Ovary (tissue), 10 donors: ENCODE measurements at places on chromosomes 3 and 15. TPM values are rescaled to one million over a fixed set of nuclear protein-coding genes. Genes with fewer than 3 reads are reported as not detected.

Gene COL7A1
- 13.1 TPM for total RNA-seq

- DNase-seq = no peak
Observed at GRCh38 chr3:197541756-197542539, 13.8 kb downstream of the BDH1 start.

Gene SLC28A1
- 0.15 TPM for total RNA-seq

DNA sequence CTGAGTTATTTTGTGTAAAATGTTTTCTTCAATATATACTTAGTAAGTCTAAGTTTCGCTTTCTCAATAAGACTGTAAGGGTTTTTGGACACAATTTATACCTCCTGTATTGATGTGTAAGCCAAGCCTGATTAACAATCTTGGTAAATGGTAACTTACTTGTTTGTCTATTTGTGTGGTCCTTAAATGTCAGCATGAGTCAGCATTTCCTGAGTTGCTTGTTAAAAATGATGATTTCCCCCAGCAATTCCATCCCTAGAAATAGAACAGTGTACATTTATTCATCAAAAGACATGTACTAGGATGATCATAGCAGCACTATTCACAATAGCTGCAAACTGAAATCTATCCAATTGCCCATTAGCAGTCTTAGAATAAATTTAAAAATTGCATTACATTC is 53.4 kb upstream of the LRIG1 start:
- no peak for DNase-seq

DNA sequence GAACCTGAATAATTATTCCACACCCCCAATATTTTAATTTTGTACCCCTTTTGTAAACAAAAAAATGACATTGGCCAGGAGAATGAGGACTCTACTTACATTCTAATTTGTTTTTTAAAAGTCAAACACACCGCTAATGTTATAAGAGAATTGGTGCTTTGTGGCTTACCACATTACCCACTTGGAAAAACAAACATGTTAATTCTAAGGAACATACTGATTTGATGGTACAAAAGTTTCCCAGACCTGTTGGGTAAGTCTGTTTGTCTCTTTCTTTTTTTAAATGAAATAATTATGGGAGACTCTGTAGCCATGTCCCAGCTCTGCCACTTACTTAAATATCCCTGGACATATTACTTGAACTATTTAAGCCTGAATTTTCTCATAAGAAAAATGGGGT is 352.5 kb upstream of the C2CD4B start:
- no peak for DNase-seq

GRCh38 chr3:53495520-53496391 is 1.3 kb downstream of the CACNA1D start:
- DNase-seq = no peak

Gene C3orf70
- total RNA-seq = 4.3 TPM

DNA sequence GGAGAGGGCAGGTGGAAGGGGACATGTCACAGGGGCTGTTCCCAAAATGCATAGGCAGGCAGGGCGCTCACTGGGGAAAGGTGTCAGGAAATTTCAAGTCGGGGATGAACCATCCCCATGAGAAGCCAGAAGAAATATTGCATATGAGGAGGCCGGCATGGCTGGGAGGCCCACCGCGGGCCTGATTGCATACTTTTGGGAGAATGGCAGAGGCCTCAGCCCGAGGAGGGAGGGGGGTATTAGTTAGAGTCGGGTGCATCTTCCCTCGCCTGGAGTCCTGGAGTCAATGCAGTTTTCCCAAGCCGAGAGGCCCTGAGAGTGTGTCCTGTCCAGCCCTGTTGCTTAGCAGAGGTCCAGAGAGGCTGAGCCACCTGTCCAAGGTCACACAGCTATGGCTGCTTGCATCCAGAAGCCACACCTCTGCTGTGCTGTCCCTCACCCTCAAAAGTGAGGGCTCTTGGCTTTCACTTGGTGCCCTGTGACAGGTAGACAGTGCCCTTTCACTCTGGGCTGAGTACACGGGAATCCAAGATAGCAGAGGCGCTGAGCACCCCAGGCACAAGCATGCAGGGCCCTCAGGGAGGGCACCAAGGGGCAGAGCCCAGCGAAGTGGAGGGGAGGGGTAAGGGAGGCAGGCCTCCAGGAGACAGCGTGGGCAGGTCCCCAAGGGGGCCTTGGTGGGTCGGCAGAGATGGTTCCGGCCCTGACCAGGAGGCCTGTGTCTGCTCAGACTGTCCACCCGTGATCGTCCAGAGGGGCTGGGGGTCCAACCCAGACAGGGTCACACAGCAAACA is 48.5 kb downstream of the GRIP2 start:
- DNase-seq = peak; percentile 15

Gene TMEM44
- total RNA-seq = 6.5 TPM

GRCh38 chr3:52707585-52707984 is 1.7 kb downstream of the SPCS1 start:
- no peak for DNase-seq

DNA sequence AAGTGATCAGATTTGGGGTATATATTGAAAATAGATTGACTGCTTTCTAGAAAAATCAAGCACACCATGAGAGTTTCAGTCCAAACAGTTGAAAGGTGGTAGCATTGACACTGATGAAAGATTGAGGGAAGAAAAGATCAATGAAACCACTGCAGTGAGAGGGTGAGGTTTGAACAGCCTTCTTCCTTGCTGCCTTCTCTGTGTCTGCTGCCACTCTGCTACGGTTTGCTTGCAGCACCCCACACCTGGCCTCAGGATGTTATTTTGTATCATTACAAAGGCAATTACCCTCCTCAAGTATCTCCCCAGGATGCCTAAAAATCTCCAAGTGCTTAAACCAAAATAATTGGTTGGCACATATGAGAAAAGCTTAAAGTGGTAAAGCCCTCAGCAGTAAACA is 683.6 kb upstream of the ARPP21 start:
- DNase-seq = no peak

- no peak for DNase-seq
Observed at GRCh38 chr15:100663915-100664281, 61.5 kb downstream of the ASB7 start.

Gene PIGX
- total RNA-seq = 16.4 TPM

DNA sequence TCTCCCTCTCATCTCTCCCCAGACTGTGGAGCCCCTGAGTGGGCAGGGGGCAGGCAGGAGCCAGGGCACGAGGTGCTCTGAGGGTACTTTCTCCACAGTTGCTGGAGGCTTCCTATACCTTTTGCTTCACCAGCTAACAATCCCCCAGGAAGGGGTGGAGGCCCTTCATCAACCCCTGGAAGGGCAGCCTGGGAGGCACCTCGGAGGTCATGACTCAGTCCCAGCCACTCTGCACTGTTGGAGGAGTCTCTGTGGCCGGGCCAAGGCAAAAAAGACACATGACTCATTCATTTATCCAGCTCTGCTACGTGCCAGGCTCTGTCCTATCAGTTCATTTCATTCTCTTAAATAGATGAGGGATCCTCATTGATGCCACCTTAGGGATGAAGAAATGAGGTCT is 15.6 kb upstream of the KY start:
- DNase-seq = no peak

Gene APBA2
- total RNA-seq = 0.53 TPM

- DNase-seq = no peak
Observed at GRCh38 chr3:100740207-100740606, 30.9 kb downstream of the TFG start.

DNA sequence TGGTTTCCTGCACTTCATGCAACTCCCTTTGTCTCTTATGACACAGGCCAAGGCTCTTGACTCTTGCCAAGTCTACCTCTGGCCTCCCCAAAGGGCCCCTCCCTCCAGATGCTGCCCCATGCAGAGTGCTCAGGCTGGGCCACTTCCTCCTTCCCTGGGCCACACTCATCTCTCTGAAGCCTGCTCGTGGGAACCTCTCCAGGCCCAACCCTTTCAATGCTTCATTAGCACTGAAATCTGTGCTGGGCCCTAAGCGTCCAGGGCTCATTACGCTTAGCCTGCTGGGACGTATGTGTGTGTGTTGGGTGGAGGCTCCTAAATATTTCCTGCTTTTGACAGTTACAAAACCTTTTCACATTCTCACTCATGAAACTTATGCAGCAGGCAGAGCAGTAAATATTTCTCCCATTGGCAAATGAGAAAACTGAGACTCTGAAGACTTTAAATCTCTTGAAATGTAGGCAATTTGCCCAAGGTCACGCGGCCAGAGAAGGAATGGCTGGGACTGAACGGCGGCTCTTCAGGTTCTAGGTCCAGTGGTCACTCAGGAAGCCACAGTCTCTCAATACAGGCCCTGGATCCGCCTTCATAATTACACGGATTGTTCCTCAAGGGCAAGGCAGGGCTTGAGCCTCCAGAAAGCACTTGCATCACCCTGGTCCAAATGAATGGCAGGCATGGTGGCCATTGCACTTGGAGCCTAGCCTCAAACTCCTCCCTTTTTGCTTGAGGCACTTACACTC is 241.7 kb upstream of the HES1 start:
- no peak for DNase-seq

Gene ADGRG7
- not detected for total RNA-seq

DNA sequence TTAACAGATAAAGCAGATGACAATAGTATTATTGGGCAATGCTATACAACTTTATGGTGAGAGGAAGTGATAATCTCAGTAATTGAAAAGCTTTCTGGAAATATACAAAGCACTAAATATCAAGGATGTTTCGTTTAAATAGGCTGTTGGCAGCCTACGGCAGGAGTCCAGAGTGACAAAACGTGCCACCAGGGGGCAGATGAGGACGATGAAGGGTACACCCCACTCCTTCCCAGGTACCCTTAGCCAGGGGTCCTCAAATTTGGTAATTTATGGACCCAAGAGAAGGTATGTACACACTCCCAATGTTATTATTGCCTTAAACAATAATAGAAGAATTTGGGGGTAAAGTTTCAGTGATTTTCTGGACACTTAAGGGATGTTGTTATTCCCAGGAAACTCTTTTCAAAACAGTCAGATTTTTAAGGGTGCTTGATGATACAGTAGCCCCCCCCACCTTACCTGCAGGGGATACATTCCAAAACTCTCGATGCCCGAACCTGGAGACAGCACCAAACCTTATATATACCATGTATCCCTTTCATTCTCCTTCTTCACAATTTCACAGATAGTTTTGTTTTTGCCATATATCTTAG is 1.4 kb upstream of the MAGEL2 start:
- DNase-seq = peak; percentile 60

DNA sequence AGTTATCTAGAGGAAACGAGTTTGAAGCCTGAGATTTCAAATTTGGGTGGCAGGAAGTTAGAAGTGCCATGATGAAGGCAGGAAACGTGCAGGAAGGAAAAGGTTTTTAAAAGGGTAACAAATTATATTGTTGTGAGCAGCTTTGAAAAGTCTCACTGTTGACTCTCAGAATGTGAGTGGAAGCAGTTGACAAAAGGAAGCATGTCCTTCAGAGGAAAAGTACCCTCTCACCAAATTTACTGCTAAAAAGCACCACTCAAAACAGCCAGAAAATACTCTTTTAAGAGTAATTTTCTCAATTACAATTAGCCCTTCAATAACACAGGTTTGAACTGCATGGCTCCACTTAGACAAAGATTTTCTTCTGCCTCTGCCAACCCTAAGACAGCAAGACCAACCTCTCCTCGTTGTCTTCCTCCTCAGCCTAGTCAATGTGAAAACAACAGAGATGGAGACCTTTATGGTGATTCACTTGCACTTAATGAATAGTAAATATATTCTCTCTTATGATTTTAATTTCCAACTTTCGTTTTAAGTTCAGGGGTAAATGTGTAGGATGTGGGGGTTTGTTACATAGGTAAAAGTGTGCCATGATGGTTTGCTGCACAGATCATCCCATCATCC is 117.1 kb upstream of the LIPC start:
- DNase-seq = no peak

Gene GTF2A2
- total RNA-seq = 87.7 TPM

DNA sequence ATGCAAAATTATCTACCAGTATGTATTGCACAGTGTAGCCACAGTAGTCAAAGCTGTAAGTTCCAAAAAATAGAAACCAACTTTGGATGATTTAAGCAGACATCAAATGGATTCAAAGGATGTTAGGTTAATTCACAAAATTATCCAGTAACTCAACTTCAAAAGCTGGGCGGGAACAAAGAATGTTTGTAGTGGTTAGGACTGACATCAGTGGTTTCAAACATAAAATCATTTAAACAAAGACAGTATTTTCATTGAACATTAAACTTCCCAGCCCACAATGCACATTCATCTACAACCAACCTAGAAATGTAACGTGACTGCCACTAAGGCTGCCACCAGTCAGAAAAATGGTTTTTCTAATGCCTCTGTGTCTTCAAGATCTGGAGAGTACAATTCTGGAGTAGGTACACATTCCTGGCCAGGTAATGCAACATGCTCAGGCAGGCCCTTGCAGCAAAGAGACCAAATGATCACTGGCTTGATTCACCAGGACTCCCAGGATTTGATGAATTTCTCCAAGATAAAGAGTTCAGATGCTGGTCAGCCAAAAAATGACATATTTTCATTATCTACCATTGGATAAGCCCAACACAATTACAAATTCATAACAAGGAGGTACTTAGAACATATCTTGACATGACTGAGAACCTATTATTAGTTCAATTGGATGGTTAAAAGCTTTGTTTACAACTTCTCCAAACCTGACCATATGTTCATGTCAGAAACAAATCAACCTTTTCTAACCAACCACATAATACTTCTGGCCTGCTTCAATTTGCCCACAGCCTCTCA is 189.8 kb upstream of the CNTN4 start:
- DNase-seq = no peak

GRCh38 chr3:24086206-24086605 is 141.1 kb downstream of the NR1D2 start:
- DNase-seq = no peak

DNA sequence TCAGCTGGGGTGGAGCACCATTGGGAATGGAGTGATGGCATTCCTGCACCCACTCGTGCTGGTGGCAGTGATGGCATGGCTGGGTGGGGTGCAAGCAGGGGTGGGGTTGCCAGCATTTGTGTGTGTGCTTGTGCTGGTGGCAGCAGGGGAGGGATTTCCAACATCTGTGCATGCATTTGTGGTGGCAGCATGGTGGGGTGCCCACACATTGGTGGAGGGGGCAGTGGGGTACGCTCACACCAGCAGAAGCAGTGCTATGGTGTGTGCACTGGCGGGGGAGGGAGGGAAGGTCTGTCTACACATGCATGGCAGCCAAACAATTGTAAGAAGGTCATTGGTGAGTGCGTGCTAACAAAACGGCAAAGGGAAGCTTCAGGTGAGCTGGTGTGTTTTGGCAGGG is 76.7 kb upstream of the NUDT16 start:
- no peak for DNase-seq

DNA sequence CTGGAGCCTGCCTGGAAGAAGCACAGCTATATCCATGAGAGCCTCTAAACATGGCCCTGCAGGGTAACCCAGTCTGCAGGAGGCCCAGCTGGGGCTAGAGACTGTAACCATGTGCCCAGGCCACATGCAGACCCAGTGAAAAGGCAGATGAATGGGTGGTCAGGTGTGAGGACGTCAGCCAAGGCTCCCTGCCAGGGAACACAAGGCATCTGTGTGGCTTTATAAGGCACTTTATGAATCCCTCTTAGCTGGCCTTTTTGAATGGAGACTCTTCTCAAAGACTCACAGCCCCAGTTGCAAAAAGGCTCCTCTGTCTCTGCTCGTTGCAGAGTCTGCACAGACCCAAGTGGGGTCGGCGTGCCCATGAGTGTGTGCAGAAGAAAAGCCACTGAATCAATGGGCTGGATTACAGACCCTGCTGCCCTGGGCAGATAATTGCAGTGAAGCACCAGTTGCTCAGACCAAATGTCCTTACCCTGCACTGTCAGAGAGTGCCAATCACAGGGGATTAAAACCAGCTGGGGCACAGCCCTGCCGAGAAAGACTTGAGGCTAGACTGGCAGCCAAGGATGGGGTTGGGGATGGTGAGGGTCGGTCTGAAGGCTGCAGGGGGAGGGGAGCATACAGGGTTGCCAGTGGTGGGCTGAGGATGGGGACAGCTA is 154.2 kb downstream of the RAB11A start:
- DNase-seq = no peak
